Activated CD8-positive, alpha-beta memory T cell treated with anti-CD3 and anti-CD28 coated beads, Interleukin-2, amount 50 U/mL, for 48 hours (primary cell): ENCODE measurements at places on chromosomes 13 and 19.

GRCh38 chr13:107767119-107767518, 448.2 kb downstream of the LIG4 start:
- no peak for DNase-seq

GRCh38 chr13:113220877-113221276, 11.5 kb downstream of the CUL4A start:
- DNase-seq = no peak

- DNase-seq = no peak
These were observed 54.6 kb downstream of the LACC1 start for GRCh38 chr13:43934273-43934672.

GRCh38 chr19:15293781-15294491, 38.4 kb downstream of the BRD4 start:
- no peak for DNase-seq

- DNase-seq = no peak
These were observed 19.6 kb upstream of the C19orf33 start for GRCh38 chr19:38284422-38284821.

DNA sequence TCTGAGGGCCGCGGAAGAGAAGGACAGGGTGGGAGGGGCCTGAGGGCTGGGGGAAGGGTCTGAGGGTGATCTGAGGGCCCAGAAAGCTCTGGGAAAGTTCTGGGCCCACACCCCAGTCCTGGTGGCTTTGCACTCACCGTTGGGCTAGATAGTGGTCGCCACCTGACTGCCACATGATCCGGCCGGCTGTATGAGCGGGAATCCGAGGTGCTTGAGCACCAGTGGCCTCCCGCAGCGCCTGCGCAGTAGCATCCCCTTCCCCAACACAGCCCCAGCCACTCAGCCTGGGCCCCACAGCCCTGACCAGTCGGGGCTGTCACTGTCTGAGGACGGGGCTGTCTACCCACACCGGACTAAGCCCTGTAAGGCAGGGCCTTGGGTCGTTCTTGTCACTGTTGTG, 15.0 kb downstream of the PRODH2 start:
- DNase-seq = no peak

- no peak for DNase-seq
These were observed 18.7 kb downstream of the HCN2 start for GRCh38 chr19:608155-609003.

DNA sequence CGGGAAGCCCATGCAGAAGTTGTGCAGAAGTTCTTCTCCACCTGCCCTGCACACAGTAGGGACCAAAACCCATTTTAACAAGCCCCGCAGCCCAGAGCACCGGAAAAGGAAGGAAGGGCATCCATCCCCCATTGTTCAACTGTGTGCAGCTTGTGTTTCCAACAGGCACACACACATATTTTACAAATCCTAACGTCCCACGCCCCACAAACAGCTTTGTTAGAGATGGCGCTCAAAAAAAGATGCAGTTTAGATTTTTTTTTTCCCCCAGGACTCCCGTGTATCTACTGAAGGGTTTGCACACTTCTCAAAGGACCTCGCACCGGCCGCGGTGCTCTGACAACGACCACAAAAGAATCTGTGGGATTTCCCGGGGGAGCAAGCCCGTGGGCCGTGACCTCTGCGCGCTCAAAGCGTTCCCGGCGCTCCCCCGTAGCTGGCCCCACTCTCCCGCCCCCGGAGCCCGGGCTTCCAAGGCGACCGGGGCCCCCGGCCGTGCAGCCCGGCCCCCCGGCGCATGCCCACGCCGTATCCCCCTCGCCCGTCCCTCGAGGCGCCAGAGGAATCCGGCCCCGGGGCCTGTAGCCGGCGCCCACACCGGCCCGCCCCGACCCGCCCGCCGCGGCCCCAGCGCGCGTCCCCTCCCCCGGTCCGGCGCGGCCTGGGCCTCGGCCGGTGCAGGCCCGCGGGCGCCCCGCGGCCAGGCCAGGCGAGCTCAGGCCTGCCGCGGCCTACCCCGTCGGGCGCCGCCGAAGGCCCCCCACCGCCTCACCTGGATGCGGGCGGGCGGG, 523 bp downstream of the ELAVL1 start:
- peak; percentile 64 for DNase-seq

DNA sequence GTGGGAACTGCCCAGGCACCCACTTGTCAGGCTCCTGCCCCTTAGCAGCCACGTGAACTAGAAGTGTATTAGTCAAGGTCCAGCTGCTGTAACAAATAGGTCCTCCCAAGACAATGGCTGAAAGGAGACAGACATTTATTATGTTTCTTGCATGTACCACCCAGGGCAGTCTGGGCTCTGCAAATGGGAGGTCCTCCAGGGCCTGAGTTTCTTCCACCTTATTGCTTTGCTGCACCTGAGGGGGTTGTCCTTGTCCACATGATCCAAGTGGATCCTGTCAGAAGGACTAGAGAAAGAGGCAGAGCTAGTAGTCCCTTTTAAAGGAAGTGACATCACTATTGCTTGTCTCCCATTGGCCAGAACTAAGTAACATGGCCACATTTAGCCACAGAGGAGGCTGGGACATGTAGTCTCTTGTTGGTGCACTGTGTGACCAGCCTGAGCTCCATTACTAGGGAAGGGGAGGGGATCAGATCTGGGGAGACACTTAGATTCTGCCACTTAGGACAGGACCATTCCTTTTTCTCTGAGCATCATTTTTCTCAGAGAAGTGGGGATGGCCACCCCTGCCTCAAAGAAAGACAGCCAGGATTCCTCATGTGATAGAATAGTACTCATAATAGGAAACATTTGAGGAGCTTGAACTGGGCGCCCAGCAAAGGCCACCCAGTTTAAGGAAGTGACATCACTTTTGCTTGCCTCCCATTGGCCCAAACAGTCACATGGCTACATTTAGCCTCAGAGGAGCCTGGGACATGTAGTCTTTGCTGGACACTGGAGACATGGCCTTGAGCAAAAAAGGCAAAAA, 15.1 kb downstream of the CC2D1A start:
- no peak for DNase-seq
